ENCODE measurements at places on chromosomes 7 and 10. TPM values are rescaled to one million over a fixed set of nuclear protein-coding genes. Genes with fewer than 3 reads are reported as not detected.

DHTKD1 gene
- 15.2 TPM for total RNA-seq

SPDYE5 gene
- not detected for total RNA-seq

PLOD3 gene
- 12.9 TPM for total RNA-seq

HYAL4 gene
- 8.2 TPM for total RNA-seq

GNGT1 gene
- not detected for total RNA-seq

C7orf33 gene
- total RNA-seq = not detected

RBP3 gene
- total RNA-seq = not detected

SLC39A12 gene
- not detected for total RNA-seq

THNSL1 gene
- total RNA-seq = 0.82 TPM

IGFBP1 gene
- total RNA-seq = 3.6 TPM

GTF2IRD1 gene
- total RNA-seq = 109 TPM

UCMA gene
- total RNA-seq = not detected

VIM gene
- 355 TPM for total RNA-seq

CAMK2B gene
- 64.8 TPM for total RNA-seq

ASB10 gene
- 24.8 TPM for total RNA-seq

SPDYE6 gene
- not detected for total RNA-seq

ITGA8 gene
- total RNA-seq = 5.8 TPM

PRTFDC1 gene
- not detected for total RNA-seq

ATXN7L1 gene
- 6.6 TPM for total RNA-seq

GRM8 gene
- not detected for total RNA-seq

ZNF248 gene
- total RNA-seq = 9.2 TPM

HKDC1 gene
- total RNA-seq = not detected

ASB13 gene
- total RNA-seq = 13.9 TPM

SLC26A5 gene
- total RNA-seq = not detected

RSPH10B2 gene
- 6.4 TPM for total RNA-seq

MET gene
- total RNA-seq = 21.9 TPM

LRMDA gene
- 0.80 TPM for total RNA-seq

FANK1 gene
- 0.42 TPM for total RNA-seq

JAKMIP3 gene
- total RNA-seq = 0.24 TPM

GRID1 gene
- total RNA-seq = 0.36 TPM

TMEM229A gene
- not detected for total RNA-seq

TWIST1 gene
- total RNA-seq = not detected

DENND2A gene
- 2.6 TPM for total RNA-seq

Measured in gastrocnemius medialis (tissue), 4 donors.